ENCODE measurements at places on chromosomes 2 and 18.

GRCh38 chr2:217142649-217143266 lies 282.9 kb upstream of the TNP1 start:
- DNase-seq = no peak

DNA sequence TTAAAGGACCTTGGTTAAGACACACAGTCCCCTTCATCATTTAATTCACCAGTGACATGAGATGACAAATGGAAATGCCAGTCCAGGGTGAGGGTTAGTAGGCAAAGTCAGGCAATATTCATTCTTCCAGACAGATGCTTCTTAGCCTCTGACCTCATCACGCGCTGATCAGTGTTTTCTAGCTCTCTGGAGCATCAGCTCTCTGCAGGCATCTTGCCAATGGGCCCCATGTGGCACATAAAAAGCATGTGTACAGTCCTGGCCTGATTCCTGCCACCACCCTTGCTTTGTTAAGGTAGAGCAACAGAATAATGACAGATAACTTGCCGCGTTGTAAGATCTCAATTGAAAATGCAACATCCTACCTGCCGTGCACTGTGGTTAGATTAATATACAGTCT lies 20.3 kb upstream of the NPAS2 start:
- DNase-seq = no peak

DNA sequence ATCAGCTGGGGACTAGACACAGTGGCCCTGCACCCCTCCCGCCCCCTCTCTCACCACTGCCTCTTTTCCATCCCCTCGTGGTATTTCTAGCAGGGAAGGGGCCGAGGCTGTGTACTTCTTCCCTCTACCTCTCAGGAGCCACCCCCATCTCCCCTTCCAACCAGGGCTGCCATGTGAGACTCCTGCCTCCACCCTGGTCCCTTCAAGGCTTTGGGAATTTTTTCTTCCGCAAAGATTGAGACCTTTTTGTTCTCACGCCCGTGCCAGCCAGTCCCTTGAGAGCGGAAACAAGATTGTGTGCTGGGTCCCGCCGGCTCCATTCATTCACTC lies 39.1 kb downstream of the LPIN1 start:
- DNase-seq = no peak

DNA sequence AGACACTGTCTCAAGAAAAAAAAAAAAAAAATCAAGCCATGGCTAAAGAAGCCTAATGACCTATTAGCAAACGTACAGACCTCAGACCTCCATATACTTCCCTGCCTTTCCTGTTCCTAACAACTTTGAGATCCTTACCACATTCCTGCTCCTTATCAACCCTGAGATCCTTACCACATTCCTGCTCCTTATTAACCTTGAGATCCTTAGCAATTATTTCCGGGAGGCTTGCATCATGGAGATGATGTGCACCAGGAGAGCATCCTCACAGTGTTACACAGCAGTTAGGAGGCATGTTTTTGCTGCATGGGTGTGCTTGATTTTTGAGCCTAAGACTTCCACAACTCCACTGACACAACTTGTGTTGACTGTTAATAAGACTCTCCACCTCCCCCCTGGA lies 54.6 kb upstream of the RASGRP3 start:
- no peak for DNase-seq

- DNase-seq = no peak
These were observed 81.4 kb upstream of the CABLES1 start for GRCh38 chr18:23053776-23054457.

- DNase-seq = no peak
These were observed 2.2 kb downstream of the IMPACT start for GRCh38 chr18:24428709-24429108.

DNA sequence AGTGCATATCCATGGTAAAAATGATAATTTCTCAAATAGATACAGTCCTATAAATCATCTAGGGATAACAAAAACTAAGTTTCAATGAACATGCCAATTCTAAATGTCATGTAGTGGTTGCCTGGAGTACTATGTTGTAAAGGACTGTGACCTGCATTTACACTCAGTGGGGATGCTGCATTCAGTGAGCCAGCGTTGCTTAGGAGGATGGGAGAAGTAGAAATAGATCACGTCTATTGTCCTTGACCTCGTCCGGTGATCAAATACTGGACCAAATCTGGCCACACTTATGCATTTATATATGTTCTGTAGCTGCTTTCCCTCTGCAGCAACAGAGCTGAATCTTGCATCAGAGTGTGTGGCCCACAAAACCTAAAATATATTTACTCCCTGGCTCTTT lies 139.0 kb upstream of the ETAA1 start:
- no peak for DNase-seq

DNA sequence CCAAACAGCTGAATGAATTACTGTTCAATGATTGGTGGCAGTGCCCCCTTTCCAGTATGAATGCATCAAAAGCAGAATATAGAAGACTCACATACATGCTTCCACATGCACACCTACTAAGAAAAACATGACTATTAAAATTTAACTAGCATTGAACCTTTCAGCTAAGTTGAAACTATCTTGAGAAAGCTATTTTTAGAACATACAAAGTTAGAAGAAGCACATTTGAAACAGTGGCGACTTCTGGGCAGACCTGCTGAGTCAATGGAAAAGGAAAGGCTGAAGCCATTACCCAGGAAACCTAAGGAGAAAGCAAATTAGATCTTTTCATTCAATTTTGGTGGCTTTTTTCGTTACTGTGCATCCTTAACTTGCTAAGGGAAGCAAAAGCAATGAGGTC lies 55.9 kb downstream of the PLA2R1 start:
- no peak for DNase-seq

DNA sequence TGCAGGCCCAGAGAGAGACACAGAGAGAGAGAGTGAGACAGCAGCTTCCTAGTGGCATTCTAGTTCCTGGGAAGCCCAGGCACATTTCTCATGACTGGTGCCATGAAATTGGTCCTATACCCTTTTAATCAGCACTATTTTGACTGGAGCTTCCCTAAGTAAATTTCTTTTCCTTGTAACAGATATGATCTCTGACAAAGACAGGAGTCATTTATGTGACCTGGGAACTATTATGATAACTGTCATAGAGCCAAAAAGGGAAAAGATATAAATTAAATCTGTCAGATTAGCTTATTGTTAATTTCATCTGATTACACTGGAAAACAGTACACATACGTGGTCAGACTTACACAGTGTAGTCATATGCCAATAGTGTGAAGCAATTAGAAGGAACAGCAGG lies 161.3 kb upstream of the HNRNPA3 start:
- no peak for DNase-seq

DNA sequence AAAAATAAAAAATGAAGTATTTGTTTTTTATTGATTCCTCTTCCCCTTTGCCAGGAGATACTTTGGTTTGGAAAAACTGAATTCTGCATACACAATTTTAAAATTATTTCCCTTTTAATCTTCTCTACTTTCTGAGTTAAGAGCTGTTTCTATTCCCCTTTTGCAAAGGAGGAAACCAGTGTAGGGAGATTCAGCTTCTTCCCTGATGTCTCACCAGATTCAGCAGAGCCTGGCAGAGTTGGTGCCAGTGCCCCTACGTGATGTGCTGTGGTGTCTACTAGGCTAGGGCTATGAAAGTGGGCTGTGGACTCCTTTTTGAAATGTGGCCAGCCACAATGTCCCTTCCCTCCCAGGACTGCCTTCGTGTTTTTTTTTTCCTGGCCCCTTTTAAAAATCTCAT lies 2.4 kb downstream of the RPE start:
- DNase-seq = no peak

DNA sequence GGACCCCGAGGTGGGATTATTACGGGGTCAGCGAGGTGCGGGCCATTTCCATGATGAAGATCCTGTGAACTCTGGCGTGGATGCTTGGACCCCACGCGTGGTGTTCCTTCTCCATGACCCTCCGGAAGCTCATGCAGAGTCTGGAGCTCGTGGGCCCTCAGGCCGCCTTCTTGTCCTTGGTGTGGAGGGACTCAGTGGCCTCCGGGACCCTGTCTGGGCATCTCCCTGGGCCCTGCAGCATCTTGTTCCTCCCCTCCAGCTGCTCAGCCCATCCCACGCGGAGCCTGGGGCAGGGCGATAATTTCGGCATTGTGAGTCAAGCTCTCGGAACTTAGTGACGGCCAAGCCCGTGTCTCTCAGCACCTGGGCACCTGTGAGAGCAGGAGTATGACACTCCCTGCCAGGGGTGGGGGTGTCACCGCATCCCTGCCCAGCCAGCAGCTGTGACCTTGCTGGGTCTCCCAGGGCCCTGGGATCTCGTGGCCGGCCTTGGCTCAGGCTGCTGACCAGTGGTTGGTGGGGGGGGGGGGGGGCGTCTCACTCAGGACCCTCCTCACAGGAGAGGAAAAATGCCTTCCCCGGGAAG lies 24.6 kb downstream of the RTP5 start:
- no peak for DNase-seq

- DNase-seq = no peak
These were observed 5.6 kb upstream of the GPR17 start for GRCh38 chr2:127640082-127641072.

DNA sequence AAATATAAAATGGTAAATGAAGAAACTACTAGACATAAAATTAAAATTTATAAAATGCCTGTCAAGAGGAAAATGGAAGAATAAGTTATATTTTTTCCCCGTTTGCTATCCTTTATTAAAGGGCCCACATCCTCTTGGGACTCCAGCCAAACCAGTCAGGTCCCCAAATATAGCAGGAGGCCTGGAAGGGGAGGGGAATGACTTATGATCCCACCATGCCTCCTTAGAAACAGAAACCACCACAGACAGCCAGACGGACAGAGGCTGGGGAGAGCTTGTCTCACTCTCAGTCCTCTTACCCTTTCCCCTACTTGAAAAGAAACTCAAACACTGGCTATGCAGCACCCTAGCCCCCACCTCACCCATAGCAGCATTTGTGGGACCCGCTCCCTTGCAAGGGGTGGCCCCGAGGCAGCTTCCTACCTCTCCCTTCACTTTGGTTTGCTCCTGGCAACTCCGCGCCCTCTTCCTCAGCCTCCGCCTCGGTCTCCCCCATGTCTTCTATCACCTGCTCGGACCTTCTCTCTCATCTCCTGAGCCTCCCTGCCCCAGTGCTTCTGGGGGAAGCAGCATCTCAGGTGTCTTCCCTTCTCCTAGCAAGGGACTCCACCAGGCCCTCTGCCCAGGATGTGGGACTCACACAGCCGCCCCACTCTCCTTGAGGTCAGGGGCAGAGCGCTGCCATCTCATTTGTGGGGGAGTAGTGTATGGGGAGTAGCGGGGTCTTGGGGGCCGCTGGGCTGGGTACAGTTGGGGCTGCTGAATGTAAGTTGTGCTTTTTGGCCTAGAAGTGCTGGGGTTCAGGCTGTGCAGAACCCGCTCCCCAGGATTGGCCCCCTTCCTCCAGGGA lies 37.4 kb upstream of the ANKRD62 start:
- DNase-seq = no peak

DNA sequence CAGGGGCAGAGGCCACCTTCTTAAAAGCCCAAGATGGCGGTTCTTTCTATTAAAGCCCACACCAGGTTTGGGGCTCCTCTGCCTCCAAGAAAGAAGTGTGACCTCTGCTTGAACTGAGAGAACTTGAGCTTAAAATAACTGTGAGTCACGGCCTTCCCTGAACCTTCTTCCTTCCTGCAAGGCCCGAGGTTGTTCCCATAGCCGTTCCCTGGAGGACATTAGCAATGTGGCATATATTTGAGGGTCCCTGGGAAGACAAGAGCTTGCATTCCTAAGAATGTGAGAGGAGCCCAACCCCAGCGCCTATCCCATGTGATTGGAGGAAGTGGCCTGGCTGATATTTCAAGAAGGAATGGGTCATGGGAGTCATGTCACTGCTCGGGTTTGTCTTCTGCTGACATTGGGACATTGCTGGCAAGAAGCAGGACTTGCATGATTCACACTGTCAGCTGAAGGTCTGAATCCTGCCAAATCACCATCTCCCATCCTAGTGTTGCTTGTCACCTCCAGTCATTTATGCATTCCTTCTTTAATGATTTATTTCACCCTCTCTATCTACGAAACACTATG lies 168.1 kb downstream of the TRIB2 start:
- no peak for DNase-seq

Measured in stimulated activated CD8-positive, alpha-beta memory T cell treated with anti-CD3 and anti-CD28 coated beads, Interleukin-15, amount 100 ng/mL, for 4 hours (primary cell).